ENCODE measurements at places on chromosomes 13 and 19.

DNA sequence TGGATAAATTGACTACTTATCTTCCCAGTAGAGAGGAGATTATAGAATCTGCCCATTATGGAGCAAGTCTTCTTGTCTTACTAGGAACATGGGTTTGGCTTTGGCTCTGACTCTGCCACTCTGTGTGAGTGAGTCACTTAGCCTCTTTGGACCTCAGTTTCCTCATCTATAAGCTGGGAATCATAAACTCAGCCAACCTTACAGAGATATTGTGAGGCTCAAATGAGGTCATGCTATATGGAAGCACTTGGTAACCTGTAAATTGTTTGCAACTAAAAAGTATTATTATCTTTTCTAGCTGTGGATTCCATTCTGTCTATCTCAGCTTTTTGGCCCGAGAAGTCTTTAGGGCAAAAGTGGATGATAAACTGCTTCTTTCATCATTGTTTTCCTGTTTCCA lies 186.8 kb upstream of the TSC22D1 start:
- DNase-seq: no peak

DNA sequence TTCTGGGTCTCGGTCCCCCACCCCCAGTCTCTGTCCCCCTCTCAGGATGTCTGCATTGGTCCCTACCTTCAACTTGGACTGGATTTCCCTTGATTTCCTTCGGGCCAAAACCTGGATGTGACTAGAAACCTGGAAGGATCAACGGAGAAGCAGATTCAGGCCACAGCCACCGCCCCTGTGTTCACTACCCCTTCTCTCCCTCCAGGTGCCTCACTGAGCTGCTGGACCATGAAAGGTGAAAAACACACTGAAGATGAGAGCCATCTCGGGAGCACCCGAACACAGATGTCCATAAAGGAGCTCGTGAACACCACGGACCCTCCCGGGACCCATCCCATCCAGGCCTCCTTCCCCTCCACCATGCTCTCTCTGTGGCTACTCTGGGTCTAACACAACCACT lies 5.0 kb downstream of the TEAD2 start:
- DNase-seq: no peak

GRCh38 chr13:32443111-32443510 lies 15.2 kb upstream of the N4BP2L1 start:
- peak; percentile 2 for DNase-seq

- DNase-seq: no peak
Measured at GRCh38 chr13:78306519-78307206, 296.7 kb downstream of the POU4F1 start.

GRCh38 chr13:49086722-49087121 lies 111.0 kb downstream of the FNDC3A start:
- no peak for DNase-seq

DNA sequence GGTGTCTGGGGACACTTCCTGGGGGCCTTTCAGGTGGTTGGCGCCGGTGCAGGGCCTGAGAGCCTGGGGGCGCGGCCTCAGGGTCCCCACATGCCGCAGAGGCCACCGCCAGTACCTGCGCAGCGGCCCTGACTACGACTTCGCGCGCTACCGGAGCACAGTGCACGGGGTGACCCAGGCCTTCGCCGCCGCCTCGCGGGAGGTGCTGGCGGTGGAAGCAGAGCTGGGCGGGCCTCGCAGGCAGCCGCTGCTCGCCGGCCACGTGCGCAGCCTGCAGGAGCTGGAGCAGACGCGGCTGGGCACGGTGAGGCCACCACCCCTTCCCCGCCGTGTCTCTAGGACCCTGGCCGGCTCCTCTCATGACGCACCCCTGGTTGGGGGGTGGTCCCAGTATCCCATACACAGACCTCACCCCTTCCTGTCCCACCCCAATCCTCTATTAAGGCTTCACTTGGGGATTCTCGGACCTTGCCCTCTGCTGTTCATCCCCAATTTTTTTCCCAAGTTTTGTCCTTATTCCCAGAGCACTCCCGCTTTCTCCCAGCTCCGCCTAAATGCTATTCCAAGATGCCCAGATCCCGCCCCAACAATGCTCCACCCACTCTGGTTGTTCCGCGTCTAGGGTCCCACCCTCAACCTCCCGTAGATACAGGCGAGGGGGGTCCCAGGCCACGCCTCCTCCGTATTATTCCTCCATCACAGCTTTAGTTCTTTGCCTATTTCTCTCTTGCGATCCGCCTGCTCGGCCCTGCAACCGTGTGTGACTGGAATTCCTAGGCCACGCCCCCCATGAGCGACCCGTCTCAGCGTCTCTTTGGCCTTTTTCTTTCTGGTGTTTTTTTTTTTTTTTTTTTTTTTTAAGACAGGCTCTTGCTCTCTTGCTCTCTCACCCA lies 1.0 kb downstream of the REX1BD start:
- peak; percentile 73 for DNase-seq

All from stimulated activated naive CD4-positive, alpha-beta T cell treated with Interleukin-2 at 50 U/mL for 16 hours (primary cell).